ENCODE measurements at places on chromosomes 1 and 21. TPM values are rescaled to one million over a fixed set of nuclear protein-coding genes. Genes with fewer than 3 reads are reported as not detected.

THEM5 gene
- total RNA-seq = not detected

LYPD8 gene
- not detected for total RNA-seq

MRPL39 gene
- 13.2 TPM for total RNA-seq

B3GALT2 gene
- 0.30 TPM for total RNA-seq

PDZK1 gene
- total RNA-seq = not detected

MAP3K21 gene
- total RNA-seq = 0.30 TPM

LCE3E gene
- not detected for total RNA-seq

ATP1A2 gene
- total RNA-seq = not detected

AADACL4 gene
- not detected for total RNA-seq

AKR1A1 gene
- 53.1 TPM for total RNA-seq

Measured in CD4-positive, CD25-positive, alpha-beta regulatory T cell (primary cell).